ENCODE measurements at places on chromosomes 3 and 15.
A peak's percentile ranks its signal among the peaks of the same experiment; 100 is the strongest.

DNA sequence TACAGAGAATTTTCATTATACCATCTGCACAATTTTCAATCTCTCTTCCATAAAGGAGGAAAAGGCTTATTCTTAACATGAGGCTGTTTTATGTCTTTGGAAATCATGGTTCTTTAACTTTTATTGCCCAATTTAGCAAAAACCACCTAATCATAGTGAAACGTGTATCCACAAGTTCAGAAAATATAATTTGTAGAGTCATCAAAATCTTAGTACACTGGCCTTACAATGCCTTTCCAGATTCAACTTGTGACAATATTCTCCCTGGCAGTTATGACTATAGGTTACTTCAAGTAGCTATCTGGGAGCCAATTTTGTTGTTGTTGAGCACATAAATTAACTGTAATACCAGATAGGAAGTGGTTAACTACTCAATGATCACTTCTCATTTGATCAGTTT lies 10.9 kb downstream of the BNIP2 start:
- no peak for DNase-seq

DNA sequence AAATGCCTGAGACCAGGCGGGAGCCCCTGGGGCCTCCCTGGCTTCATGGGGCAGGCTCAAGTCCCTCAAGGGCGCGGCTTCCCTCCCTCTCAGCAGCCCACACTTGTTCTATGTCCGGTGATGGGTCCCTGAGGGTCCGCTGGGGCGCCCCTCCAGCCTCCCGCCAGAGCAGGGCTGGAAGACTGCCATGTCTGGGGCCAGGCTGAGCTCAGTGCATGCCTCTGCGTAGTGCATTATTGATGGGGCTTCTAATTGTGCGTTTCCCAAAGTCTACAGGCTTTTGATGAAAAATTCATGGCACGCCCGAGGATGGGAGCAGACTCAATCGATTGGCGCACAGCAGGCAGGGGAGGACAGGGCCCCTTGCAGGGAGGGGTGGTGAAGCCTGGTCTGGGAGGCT lies 51.3 kb downstream of the CYP11A1 start:
- DNase-seq: no peak

GRCh38 chr15:77864211-77865105 lies 213.1 kb downstream of the TBC1D2B start:
- peak; percentile 23 for DNase-seq

DNA sequence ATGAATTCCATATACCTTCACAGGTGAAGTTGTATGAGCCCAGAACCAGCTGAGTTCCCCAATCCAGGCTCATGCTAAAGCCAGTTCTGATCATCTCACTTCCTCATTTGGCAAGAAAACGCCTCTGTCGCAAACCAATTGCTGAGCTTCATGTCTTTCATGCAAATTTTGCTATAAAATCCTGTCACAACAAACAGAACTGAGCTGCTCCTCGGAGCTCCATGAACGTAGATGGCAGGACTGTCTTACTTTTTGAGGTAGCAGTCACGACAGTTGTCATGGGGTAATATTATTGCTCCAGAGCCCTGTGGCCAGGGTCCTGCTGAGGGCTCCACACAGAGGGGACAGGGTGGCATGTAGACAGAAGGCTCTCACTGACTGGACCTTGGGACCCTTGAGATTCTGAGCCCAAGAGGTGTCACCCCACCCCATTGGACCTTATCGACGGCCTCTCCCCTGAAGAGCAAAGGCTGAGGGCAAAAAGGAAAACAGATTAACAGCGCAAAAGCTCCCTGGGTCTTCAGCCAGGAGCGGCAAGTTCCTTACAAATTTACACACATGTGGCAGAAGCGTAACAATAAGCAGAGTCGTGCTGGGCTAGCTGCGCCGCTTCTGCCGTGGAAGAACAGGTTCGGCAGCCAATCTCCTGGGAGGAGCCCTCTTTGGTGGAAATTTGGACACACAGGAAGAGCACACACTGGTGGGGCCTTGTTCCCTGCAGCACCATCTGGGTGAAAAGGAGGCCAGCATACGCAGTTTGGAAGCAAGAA lies 249.2 kb downstream of the OPA1 start:
- no peak for DNase-seq

- DNase-seq: no peak
These were observed 22.4 kb upstream of the SMAD6 start for GRCh38 chr15:66679657-66680108.

DNA sequence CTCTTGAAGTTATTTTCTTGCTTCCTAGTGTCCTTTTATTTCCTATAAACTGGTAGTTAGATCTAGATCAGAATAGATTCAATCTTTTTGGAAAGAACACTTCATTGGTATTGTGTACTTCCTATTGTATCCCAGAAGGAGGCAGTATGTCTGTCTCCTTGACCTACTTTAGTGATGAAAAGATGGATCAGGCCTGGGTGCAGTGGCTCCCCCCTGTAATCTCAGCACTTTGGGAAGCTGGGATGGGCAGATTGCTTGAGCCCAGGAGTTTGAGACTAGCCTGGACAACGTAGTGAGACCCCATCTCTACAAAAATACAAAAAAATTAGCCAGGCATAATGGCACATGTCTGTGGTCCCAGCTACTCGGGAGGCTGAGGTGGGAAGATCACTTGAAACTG lies 12.0 kb downstream of the BSN start:
- no peak for DNase-seq

DNA sequence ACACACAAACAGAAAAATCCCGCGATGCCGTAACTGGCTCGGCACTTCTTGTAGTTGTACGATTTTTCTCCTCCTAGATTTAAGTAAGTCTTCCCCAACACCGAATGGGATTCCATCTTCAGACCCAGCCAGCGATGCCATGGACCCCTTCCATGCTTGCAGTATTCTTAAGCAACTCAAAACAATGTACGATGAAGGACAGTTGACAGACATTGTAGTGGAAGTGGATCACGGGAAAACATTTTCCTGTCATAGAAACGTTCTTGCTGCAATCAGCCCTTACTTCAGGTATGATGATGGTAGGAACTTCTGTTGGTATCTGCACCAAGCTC lies 763 bp downstream of the KBTBD8 start:
- no peak for DNase-seq

GRCh38 chr15:76866716-76867321 lies 38.3 kb downstream of the SCAPER start:
- peak; percentile 12 for DNase-seq

DNA sequence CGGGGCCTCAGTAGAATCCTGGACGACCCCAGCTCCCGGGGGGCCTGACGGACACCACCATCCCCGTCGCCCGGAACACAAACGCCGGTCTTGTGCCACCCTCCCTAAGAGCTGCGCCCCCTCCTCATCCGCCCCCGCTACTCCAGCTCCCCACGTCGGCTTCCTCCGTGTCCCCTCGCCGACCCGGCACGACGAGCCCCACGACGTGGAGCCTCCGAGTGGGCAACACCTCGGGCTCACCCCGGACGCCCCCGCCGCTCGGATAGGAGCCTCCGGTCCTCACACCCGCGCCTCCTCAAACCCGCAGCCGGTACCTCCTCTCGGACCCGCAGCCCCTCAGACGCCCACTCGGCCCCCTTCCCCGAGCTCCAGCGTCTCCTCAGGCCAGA lies 525 bp downstream of the NPTN start:
- DNase-seq: no peak
